ENCODE measurements at places on chromosomes 3 and 15.

DNA sequence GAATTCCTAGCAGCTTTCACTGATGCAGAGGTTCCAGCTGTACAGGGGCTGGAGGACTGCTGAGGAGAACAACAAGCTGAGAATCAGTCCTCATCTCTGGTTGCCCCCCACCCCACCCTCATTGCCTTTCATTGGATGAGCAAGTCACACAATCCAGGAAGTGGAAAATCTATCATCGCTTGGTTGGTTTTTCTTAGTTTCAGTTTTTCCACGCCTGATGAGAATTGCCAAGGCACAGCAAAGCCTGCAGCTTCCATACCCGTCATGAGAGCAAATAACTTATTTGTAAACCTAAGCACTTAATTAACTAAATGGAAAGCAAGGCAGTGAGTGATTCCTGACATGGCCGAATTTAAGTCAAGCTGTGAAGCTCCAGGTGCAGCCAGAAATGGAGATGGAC lies 21.4 kb upstream of the LIPC start:
- peak; percentile 13 for DNase-seq

GRCh38 chr3:40186508-40186907 lies 123.0 kb upstream of the EIF1B start:
- no peak for DNase-seq

- no peak for DNase-seq
Measured at GRCh38 chr3:89180334-89180733, 72.9 kb downstream of the EPHA3 start.

DNA sequence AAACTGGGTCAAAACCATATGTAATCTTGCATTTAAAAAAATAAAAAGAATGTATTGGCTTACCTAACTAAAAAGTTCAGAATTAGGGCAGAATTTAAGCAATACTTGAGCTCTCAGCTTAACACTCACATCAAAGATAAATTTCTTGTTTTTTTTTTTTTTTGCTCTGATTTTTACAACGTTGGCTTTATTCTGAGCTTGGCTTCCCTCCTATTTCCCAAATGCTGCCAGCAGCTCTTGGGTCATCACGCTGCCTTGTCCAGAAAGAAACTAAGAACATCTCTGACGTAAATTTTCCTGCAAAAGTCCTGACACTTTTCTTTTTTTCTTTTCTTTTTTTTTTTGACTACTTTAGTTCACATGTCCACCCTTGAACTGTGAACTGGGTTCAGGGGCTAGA lies 150.6 kb upstream of the TGFBR2 start:
- no peak for DNase-seq

GRCh38 chr15:93719921-93720351 lies 511.4 kb upstream of the MCTP2 start:
- no peak for DNase-seq

DNA sequence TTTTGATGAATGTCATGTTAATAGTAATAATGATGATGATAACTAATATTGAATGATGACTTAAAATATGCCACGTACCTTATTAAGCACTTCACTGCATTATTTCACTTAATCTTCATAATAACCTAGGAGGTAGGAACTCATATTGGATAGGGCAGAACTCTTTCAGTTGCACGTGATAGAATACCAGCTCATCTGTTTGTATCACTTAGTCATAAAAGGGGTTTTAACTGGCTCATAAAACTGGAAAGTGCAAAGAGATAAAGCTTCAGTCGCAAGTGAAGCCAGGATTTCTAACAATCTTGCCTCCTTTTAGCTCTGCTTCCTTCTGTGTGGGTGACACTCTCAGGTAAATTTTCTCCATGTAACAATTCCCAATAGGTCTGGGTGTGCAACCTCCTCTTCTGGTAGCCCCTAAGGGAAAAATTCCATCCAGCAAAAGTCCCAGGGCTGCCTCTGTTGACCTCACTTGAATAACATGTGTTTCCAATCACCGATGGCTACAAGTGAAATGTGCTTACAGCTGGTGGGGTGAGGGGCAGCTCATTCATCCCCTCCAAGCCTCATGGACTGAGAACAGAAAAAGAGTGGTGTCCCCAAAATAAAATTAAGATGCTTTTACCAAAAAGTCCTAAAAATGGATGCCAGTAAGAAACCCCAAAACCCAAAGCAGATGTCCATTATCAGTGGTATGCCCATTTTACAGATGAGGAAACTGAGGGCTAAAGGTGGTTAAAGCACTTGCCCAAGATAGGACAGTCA lies 9.3 kb downstream of the GXYLT2 start:
- no peak for DNase-seq

GRCh38 chr3:56836276-56837163 lies 34.8 kb upstream of the ARHGEF3 start:
- no peak for DNase-seq

Data from CD4-positive, alpha-beta T cell treated with Interleukin-4 for 1 hour (primary cell).